ENCODE measurements at places on chromosomes 7 and 10. TPM values are rescaled to one million over a fixed set of nuclear protein-coding genes. Genes with fewer than 3 reads are reported as not detected.

DNA sequence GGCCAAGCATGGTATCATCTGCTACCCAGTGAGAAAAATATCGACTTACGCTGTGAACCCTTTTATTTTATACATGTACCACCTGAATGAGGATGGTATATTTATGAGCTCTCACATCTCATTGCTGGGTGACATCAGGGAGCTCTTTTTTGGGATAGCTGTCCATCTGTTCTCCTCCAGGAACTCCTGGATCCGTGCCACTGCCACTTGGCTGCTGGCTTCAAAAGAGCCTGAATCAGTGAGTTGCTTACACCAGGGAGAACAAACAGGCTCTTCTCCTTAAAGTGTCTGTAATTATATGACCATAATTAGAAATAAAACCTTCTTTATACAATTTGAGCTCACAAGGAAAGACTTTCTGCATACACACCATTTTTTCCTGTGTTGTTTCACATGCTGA is 106.2 kb downstream of the KAT6B start:
- DNase-seq: peak; percentile 81

The HYAL4 gene
- not detected for polyA plus RNA-seq

DNA sequence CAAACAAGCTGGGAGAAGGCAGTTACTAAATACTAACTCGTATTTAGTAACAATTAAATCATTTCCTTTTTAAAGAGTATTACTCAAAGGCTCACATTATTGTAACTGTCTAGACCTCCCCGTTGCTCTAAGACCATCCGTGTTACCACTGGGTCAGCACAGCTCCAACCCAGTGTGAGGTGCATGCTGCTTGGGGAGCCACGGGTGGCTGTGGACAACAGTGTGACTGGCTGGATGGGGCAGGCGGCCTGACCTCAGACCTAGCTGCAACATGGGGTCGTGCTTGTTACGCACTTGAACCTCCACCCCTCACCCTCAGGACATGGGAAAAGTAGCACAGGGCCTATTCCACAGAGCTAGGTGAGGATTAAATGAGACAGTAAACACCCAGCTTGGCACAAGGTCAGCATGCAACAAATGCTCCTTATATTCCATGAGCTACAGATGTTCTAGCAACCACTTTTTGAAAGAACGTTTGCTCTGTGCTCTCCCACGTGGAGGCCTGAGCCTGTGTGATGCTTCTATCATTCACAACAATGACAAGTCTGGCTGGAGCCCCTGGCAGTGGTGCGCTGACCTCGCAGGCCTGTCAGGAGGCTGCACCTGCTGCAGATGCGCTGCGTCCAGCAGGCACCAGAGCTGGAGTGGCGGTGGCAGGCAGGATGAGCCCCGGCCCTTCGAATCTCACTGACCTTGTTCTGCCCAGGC is 135.7 kb downstream of the PKD1L1 start:
- no peak for DNase-seq

The GHRHR gene
- not detected for polyA plus RNA-seq

DNA sequence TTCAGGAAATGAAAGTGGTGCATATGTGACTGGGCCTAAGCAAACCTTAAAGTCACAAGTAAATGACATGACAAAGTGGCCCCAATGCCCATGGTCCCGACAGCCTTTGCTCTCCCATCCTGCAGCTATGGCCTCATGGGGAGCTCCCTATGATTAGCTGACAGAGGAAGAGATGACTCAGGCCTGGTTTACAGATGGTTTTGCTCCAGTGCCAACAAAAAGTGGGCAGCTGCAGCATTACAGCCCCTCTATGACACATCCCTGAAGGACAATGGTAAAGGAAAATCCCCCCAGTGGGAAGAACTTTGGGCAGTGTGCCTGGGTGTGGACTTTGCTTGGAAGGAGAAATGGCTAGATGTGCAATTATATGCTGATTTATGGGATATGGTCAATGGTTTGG is 105.1 kb upstream of the ADCY1 start:
- no peak for DNase-seq

DNA sequence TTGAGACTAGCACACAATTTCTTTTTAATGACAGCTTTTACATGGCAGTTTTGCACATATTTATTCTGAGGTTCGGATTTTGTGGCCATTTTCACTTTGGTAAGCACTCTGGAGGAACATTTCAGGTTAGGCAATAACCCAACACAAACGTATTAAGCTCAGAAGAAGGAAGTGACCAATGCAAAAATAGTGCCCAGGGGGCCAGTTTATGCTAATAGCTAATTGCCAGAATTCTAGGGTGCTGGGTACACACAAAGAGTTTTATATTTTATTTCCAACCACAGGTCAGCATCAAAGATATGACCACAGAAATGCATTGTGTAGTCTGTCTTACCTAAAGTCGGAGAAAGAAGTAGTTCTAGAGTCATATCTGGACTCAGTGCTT is 8.4 kb upstream of the AGR2 start:
- no peak for DNase-seq

DNA sequence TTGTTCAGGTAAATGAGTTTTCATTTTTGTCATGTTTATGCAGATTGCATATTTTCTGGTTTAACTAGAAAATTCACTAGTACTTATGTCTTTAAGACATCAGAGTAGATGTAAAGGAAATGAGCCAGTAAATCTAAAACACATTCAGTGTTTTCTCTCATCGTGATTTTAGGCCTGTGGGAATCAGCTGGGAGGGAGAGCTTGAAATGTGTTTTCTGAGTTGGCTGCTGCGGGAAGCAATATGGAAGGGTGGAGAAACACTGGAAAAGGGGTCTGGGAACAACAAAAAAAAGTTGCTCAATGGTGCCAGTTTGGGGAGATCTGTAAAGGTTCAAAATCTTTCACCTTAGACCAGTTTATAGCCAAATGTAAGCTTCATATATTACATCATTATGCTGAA is 284.1 kb downstream of the POU6F2 start:
- DNase-seq: no peak

GRCh38 chr7:121546632-121547543 is 150.8 kb upstream of the FAM3C start:
- no peak for DNase-seq

The FGFBP3 gene
- polyA plus RNA-seq: 1.3 TPM

GRCh38 chr7:87837597-87837996 is 38.6 kb downstream of the SLC25A40 start:
- no peak for DNase-seq

The MMP21 gene
- polyA plus RNA-seq: not detected

- no peak for DNase-seq
Measured at GRCh38 chr10:126568809-126569385, 101.6 kb downstream of the C10orf90 start.

The EVX1 gene
- not detected for polyA plus RNA-seq

- no peak for DNase-seq
Measured at GRCh38 chr7:37040330-37040729, 316.0 kb upstream of the AOAH start.

DNA sequence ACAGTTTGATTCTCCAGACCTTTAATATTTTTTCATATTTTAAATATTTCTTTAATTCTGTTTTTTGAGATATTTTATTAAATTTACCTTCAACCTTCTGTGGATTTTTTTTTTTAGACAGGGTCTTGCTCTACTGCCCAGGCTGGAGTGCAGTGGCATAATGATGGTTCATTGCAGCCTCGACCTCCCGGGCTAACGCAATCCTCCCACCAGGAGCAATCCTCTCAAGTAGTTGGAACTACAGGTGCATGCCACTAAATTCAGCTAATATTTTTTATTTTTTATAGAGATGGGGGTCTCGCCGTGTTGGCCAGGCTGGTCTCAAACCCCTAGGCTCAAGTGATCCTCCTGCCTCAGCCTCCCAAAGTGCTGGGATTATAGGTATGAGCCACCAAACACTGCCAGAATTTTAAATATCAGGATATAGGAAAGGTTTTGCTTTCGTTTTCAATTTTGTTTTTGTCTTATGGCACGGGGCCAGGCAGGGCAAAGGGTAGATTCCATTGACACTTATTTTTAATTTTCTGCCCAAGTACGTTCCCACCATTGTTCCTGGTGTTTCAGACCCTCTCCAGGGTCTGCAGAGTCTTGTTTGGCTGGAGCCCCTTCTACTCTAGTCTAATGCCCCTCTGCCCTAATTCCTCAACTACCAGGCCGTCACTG is 1.2 kb downstream of the TACC2 start:
- no peak for DNase-seq

GRCh38 chr7:73865738-73866445 is 4.9 kb downstream of the TMEM270 start:
- no peak for DNase-seq

The SNCG gene
- polyA plus RNA-seq: 209 TPM

The ENTPD1 gene
- 18.2 TPM for polyA plus RNA-seq

The NPSR1 gene
- polyA plus RNA-seq: not detected

- DNase-seq: no peak
Measured at GRCh38 chr10:110324805-110325280, 20.1 kb upstream of the SMNDC1 start.

GRCh38 chr7:115066050-115066449 is 144.2 kb downstream of the MDFIC start:
- DNase-seq: no peak

The SEM1 gene
- 89.8 TPM for polyA plus RNA-seq

The CEP55 gene
- 0.43 TPM for polyA plus RNA-seq

DNA sequence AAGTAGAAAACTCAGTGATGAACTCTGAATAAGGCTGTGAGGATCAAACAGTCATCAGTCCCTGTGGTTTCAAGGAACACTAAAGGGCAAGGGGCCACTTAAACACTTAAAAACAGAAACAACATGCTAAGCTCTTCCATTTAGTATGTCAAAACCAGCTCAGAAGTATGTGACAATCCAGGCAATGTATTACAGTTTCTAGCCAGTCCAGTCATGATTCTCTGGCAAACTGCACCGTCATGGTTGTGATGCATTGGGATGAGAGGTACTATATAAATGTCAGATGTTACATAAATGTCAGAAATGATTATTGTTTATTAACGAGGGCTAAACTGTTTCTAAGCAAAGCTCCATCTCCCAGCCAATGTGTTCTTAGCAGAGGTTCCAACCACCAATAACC is 4.7 kb upstream of the CREB5 start:
- DNase-seq: no peak

The SCD gene
- polyA plus RNA-seq: 1.6 TPM

DNA sequence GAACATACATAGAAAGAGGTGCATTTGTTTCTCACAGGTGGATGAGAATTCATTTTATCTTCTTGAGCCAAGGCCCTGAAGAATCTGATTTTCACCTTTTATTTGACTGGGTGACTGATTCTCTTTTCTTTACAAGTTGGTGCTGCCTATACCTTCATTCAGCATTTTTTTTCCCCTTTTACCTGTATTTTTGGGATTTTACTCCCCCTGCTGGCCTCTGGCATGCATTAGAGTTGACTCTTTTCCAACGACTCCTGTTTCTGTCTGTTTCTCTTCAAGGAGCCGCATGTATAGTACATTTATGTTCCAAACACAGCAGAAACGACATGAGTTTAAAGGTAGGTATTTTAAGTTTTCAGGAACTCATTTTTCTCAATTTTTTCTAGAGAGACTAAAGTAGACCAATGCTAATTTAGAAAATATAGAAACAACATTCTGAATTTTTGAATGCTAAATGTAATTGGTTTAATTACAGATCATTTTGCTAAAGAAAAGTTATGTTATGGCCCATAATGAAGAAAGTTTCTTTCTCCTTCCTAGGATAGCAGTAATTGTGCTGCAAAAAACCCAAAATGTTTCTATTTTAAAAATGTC is 149.8 kb upstream of the HDAC9 start:
- no peak for DNase-seq

The LIPF gene
- 6.1 TPM for polyA plus RNA-seq

DNA sequence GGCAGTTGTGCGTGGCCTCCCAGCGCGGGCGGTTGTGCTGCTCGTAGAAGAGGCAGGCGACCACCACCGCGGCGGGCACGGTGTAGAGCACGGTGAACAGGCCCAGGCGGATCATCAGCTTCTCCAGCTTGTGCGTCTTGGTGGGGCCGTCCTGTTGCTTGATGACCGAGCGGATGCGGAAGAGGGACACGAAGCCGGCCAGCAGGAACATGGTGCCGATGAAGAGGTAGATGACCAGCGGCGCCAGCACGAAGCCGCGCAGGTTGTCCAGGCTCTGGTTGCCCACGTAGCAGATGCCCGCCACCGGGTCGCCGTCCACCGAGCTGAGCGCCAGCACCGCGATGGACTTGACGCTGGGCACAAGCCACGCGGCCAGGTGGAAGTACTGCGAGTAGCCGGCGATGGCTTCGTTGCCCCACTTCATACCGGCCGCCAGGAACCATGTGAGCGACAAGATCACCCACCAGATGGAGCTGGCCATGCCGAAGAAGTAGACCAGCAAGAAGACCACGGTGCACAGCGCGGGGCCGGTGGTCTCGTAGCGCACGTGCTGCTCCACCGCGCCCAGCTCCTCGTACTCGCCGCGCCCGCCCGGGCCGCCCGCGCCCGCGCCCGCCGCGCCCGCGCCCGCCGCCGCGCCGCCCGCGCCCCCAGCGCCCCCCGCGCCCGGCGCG is 2.2 kb downstream of the FZD8 start:
- peak; percentile 60 for DNase-seq
